ENCODE measurements at places on chromosomes 1 and 21.

GRCh38 chr1:32060914-32061313 lies 11.8 kb upstream of the TMEM39B start:
- DNase-seq: no peak

DNA sequence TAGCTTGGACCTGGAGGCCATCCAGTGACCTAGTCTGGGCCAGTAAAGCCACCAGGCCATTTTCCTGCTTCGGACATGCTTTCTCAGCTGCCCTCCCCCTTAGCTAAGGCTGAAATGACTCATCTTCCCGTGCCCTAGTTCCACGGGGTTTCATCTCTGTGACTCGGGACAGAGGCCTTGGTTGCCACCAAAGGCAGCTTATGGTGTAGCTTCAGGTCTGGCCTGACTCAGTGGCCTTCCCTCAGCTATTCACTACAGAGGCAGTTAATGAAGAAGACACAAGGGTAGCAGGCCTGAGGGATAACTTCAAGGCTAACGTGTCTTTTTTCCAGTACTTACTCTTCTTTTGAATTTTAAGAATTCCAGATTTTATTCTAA lies 82.4 kb downstream of the PBX1 start:
- no peak for DNase-seq

- DNase-seq: no peak
These were observed 27.3 kb upstream of the BCAR3 start for GRCh38 chr1:93708734-93709481.

- no peak for DNase-seq
These were observed 72.5 kb downstream of the KCNT2 start for GRCh38 chr1:196535727-196536126.

- no peak for DNase-seq
These were observed 51.9 kb downstream of the PDE9A start for GRCh38 chr21:42705346-42705745.

DNA sequence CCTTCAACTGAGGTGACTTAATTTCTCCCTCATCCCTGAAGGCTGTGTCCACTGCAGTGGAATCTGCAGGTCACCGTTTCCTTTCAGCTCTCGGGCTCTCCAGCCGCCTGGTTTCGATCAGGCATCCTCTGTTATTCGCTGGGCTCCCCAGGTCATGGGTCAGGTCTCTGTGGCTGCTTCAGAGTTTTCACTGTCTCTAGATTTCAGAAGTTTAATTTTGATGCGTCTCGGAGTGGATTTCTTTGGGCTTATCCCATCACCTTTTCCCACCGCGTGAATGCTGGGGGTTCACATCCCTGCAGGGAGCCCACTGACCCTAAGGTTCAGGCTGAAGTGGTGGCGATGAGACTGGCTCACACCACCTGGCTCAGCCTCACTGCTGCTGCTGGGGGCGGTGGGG lies 3.3 kb downstream of the ACTRT2 start:
- DNase-seq: no peak

GRCh38 chr1:245488346-245489129 lies 333.8 kb downstream of the KIF26B start:
- no peak for DNase-seq

GRCh38 chr1:226813671-226814591 lies 56.5 kb upstream of the PSEN2 start:
- DNase-seq: no peak

- no peak for DNase-seq
These were observed 216.0 kb downstream of the SLC35F3 start for GRCh38 chr1:234120327-234120944.

- no peak for DNase-seq
These were observed 109.8 kb downstream of the ACBD6 start for GRCh38 chr1:180392427-180393145.

- no peak for DNase-seq
These were observed 76.8 kb downstream of the KCNJ15 start for GRCh38 chr21:38333301-38334272.

DNA sequence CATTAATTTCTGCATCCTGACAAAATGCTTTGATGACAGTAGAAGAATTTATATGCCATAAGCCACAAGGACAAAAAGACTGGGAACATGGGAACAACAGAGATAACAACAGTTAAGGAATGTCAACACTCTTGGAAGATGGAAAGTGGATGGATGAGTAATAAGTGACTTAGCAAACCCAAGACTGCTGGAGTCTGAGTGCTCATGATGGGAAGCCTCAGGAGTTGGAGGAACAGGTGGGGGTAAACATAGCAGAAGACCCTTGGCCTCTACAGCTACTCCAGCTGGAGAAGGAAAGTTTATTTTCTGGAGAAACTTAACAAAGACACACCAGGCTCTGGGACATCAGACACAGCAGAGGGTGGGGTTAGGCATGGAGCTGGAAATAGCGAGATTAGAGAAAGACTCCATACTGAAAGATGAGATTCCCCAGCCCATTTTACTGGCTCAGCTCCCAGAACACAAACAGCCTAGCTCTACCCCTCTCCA lies 13.6 kb downstream of the G0S2 start:
- DNase-seq: no peak

DNA sequence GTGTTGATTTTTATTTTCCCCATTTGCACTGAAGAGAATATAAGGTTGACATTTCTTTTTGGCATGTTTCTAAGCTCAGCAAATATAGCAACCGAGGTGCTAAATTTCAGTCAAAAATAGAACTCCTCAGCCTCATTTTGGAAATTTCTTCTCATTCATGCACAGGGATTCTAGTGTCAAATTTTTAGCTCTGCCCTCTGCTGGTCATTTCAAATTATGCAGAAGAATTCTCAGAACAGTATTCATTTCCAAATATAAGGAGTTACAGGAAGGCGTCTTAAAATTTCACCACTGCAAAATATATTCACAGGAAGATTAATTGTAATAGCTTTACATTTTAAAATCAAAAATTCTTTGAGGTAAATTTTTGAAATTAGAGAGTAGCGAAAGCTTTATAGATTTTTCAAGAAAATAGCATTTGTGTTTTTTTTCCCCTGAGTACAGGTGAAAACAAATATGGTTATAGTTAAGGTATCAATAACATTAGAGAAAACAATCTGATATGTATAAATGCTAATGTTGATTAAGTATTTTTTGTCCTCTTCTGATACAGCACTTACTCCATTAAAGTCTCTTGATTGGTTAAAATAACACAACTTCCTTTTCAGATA lies 57.9 kb downstream of the FMN2 start:
- no peak for DNase-seq

GRCh38 chr1:48526008-48526710 lies 54.2 kb upstream of the SPATA6 start:
- DNase-seq: no peak

DNA sequence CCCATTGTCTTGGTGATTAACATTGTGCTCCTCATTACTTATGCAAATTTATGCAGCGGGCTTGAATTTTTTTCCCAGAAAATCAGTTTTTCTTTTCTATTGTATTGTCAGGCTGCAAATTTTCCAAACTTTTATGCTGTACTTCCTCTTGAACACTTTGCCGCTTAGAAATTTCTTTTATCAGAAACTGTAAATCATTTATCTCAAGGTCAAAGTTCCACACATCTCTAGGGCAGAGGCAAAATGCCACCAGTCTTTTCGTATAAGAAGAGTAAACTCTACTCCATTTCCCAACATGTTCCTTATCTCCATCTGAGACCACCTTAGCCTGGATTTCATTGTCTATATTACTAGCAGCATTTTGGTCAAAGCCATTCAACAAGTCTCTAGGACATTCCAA lies 113.9 kb upstream of the OLFM3 start:
- no peak for DNase-seq

- no peak for DNase-seq
These were observed 4.8 kb downstream of the ARPC5 start for GRCh38 chr1:183630748-183631147.

DNA sequence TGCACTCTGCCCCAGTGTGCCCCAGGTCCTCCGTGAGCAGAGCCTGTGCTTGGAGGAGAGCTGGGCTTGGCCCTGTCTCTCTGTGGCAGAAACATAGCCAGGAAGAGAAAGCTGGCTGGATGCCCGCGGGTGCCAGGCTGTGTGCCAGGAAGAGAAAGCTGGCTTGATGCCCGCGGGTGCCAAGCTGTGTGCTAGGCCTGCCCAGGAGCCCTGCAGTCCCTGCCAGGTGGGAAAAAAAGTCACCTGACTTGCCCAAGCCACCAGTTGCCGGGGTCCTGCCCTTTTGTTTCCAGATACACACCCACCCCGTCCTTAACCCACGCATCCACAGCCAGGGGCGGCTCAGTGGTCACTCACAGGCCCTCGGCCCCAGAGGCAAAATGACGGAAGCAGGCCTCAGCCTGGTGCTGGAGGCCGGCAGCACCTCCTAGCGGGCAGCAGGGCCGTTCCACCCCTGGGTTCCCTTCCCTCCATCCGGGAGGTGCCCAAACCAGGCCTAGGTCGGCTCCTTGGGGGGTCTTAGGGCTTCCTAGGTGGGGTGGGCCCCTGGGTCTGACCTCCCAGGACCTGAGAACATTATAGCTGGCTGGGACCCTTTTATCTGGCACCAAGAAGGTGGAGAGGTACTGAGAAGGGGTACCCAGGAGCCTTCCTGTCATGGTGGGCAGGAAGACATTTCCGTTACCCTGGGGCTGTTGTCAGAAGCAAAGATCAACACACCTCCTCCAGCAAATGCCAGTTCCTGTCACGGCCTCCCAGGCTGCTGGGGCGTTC lies 9.1 kb downstream of the ITGB2 start:
- DNase-seq: peak; percentile 70

DNA sequence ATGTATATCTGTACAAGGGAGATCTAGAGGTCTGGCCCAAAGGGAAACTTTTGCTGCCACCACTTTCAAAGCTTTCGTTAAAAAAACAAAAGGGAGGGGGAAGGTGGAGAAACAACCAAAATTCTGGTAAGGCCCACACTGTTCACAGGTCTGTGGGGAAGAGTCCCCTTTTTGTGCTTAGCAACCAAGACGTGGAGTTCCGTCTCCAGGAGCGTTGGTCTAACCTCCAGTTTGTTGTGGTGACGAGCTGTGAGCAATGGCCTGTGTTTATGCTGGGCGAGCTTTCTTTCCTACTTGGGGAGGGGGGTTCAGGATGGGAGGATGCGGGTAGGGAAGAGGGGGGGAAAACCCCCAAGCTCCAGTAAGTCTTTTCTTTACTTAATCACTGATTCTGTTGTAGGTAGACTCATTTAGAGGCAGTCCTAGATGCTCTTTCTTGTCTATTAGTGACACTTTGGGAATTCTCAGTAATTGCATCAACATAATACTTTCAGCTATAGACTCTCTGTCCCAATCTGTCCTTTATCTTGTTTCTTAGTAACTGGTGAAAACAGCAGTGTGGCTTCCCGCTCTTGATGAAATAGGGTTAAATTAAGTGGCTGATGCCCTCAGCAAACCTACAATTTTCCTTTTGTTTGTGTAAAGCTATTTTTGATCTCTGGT lies 1.5 kb downstream of the HIPK1 start:
- peak; percentile 68 for DNase-seq

DNA sequence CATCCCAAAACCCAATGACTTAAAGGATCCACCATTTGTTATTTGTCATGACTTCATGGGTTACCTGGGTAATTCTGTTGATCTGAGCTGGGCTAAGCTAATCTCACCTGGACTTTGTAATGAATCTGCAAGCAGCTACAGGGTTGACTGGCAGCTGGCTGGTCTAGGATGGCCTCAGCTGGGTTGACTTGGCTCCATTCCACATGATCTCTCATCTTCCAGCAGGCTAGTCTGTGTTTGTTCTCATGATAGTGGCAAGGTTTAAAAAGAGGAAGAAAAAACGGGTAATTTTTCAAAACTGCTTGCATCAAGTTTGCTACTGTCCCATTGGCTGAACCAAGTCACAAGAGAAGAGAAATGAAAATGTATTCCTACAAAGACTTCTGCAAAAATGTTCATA lies 24.8 kb upstream of the ZMYM4 start:
- DNase-seq: no peak

DNA sequence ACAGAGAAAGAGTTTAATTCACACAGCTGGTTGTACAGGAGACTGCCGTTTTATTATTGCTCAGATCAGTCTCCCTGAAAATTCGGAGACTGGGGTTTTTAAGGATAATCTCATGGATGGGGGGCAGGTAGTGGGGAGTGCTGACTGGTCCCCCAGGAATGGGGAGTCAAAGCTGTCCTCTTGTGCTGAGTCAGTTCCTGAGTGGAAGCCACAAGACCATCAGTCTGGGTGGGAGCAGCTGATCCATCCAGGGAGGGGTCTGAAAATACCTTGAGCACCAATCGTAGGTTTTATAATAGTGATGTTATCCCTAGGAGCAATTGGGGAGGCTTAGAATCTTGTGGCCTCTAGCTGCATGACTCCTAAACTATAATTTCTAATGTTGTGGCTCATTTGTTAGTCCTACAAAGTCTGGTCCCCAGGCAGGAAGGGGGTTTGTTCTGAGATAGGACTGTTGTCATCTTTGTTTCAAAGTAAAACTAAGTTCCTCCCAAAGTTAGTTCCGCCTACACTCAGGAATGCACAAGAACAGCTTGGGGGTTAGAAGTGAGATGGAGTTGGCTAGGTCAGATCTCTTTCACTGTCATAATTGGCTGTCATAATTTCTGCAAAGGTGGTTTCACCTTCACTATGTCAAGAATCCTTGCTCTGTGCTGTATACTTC lies 50.3 kb downstream of the TRAF5 start:
- no peak for DNase-seq

DNA sequence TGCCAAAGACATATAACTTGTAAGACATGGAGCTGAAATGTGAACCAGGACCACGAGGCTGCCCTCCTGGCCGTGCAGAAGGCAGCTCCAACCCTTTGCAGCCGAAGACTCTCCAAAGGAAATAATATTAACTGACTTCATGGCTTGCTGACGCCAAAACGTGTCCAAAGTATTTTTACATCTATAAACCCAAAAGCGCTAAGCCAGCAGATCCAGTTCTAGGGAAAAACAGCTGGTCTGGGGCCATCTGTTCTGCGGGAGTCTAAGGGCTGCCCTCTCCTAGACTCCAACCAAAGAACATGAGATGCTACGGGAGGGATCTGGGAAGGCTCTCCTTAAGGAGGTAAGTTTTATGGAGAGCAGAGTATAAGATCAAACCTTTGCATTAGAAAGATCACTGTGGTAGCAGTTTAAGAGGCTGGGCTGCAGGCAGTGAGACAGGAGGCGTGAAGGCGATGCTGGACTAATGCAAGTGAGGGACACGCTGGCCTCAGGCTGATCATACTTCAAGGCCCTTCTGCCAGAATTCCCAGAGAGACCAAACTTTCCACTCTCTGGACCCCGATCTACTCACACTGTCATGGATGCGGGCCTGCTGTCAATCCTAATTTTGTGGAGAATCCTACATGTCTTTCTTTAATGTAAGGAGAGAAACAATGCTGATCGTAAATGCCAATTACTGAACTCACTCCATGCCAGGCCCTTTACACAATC lies 1.2 kb downstream of the TMEM53 start:
- DNase-seq: no peak

- DNase-seq: no peak
These were observed 52.3 kb upstream of the COX20 start for GRCh38 chr1:244783138-244783537.
